Activated CD8-positive, alpha-beta memory T cell treated with anti-CD3 and anti-CD28 coated beads for 1 hour (primary cell): ENCODE measurements at places on chromosomes 1 and 21.

GRCh38 chr1:179757933-179758332 is 14.8 kb downstream of the FAM163A start:
- DNase-seq, result no peak

DNA sequence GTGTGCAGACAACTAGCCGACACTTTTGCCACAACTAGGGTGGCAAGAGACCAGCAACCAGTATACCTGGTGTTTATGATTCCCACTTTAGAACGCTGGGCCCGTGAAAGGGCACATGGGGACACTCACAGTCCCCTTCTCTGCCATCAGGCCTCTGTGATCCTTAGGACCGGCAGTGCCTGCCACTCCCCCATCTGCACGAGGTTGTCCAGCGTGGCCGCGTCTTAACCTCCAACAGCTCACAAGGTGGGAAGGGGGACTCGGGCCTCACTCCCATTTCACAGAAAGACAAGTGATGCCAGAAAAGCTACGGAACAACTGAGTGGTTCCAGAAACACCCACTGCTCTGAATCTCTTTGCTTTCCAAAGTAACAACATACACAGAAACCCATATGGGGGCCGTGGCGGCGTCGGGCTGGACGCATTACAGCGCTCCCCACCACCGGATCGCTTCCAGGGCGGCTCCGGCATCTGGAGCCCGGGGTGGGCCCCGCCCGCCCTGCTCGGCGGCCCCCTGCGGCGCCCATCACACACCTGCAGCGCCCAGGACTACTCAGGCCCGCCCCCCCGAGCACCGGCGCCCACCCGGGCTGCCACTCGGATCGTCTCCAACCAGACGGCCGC is 1.0 kb downstream of the ZNF496 start:
- no peak for DNase-seq

DNA sequence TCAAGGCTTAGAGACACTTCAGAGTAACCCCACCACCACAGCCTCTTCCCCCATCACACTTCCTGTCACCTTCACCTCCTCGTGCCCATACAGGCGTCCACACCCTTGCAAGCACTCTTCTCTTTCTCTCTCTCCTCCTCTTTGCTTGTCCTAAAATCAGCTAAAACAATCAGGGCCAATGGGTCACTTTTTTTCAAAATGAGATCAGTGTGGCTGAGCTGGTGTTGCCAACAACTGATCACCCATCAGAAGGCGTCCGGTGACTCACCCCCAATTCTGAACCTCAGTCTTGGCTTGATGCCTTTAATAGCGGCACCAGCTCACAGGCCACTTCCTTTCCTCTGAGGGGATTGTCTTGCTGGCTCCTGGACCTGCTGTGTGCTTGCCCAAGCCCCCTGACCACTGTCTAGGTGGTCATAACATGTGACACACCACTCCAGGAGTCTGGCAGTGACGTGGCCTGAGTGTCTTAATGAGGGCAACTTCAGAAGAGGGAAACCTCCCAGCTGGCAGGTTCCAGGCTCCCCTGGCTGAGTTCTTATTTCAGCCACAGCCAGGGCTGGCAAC is 1.6 kb downstream of the DRAXIN start:
- no peak for DNase-seq

- no peak for DNase-seq
These were observed 6.1 kb downstream of the SLC16A4 start for GRCh38 chr1:110384581-110385321.

- no peak for DNase-seq
These were observed 23.0 kb upstream of the RBBP5 start for GRCh38 chr1:205144751-205145150.

GRCh38 chr1:197783510-197783948 is 8.2 kb upstream of the DENND1B start:
- DNase-seq, result no peak

GRCh38 chr1:76006234-76006633 is 68.3 kb upstream of the ST6GALNAC3 start:
- no peak for DNase-seq

GRCh38 chr1:235442788-235443429 is 61.3 kb downstream of the B3GALNT2 start:
- DNase-seq, result no peak

- no peak for DNase-seq
These were observed 48.5 kb upstream of the ECE1 start for GRCh38 chr1:21338573-21339355.

- peak; percentile 63 for DNase-seq
These were observed at the start of gene SH3BGRL3 for GRCh38 chr1:26279456-26280332. SH3BGRL3 (plus strand) TSS chr1:26280086; CDS start chr1:26280156, 70 bp downstream.

DNA sequence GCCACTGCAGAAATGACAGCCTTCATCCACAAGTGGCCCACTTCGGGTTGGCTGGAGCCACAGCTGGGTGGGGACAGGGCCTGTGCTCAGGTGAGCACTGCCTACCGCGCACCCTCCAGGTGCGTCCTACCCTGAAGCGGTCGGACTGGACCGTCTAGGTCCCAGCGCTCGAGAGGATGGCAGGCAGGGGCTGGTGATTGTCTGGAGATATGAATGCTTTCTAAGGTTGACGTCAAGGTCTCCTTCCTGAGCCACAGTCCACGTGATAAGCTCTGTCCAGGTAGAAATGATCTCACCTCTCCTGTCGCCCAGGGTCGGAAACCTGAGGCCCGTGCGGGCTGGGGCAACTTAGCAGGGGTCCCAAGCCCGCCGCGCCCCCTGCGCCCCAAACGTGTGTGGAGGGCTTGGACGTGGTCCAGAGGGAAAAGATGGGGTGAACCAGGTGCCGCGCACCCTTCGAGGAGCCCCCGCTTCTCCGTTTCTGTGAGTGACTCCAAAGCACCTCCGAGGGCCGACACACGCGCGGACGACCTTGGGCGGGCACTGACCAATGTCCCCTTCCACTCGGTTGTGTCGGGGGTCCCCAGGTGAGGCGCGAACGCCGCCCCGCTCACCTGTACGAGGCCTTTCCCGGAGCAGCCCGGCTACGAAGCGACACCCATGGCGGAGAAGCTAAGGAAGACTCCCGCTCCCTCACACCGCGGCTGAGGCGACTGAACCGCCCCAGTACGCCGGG is 853 bp upstream of the DOP1B start:
- DNase-seq, result no peak

DNA sequence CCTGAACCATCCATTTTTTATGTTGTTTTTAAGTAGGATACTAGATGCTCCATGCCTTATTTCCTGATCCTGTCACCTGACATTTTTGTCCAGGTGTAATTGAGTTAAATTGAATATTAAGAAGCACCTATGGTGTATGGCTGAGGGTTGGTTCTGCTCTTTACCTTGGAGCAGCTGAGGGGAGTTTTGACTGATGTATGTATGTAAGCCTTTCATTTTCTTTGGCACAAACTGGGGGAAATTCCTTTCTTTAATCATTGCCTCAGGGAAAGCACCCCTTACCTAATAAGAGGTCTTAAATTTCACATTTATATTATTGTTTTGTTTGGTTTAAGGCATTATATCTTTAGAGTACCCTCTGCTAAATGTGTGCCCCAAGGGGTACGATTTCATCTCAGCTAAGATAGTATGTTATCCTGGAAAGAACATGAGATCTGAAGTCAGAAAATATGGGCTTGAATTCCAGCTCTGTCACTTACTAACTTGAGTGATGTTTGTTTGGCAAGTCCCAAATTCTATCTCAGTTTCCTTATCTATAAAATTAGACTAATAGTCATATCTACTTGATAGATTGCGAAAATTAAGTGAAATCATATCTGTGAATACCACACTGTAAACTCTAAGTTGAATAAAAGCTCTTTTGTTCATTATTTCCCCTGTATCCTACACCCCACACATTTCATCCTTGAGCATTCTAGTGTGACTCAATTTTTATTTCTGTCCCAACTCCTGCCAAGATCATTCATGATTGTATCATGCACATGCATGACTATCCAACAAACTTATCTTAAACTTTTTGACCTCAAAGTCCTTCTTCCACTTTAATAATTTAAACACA is 57.7 kb upstream of the NUF2 start:
- DNase-seq, result no peak

- DNase-seq, result no peak
These were observed 121.8 kb upstream of the KCNK1 start for GRCh38 chr1:233491953-233492620.

- no peak for DNase-seq
These were observed 885.7 kb downstream of the PLA2G4A start for GRCh38 chr1:187714470-187714869.
